NCI-H1417 (cell line): ENCODE measurements at places on chromosomes 6 and 20.

DNA sequence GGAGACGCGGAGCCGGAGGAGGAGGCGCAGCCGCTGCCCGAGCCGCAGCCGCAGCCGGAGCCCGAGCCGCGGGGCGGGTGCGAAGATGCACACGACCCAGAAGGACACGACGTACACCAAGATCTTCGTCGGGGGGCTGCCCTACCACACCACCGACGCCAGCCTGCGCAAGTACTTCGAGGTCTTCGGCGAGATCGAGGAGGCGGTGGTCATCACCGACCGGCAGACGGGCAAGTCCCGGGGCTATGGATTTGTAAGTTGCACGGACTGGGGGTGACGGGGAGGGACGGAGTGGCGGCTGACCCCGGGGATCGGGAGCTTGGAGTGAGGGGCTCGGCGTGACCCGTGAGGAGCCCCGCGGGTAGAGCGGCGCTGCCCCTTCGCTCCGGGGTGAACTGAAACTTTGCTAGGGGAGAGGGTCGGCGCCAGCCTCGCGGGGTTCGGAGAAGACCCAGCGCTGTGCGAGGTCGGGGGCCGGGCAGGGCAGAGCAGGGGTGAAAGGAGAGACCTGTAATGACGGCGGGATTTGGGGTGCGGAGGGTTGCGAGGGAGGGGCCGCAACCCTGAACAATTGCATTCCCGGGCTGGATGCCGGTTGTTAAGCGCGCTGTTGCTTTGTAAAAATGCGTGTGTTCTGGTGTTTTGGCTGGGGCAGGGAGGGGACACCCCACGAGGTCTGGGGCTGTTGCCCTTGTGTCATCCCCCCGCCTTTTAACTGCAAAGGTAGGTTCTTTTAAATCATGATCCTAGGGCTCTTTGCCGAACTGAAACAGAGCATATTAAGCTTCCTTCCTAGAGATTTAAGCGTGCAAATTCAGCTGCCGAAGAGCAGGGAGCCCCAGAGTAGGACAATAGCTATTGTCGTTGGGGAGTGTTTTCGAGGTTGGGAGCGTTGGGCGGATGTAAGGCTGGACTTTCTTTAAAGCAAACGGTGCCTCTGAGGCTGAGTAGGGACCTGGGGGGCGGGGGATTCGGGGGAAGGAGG is 628 bp downstream of the RBM24 start:
- DNase-seq: no peak

DNA sequence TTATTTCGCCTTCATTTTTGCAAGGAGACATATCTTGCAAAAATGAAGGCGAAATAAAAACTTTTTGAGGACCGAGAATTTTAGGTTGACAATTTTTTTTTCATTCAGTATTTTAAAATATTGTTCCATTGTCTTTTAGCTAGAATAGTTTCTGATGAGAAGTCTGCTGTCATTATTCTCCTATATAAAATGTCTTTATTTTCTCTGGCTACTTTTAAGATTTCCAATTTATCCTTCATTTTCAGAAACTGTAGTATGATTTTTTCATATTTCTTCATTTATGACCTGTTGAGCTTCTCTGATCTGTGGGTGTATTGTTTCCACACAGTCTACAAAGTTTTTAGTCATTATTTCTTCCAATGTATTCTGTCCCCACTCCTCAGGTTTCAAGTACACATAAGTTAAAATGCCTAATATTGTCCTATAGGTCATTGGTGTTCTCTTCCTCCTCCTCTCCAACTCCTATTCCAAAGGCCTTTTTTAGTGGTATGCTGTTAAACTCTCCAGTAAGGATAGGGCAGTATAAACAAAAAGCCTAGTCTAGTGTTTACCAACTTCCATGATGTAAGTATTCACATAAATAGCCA is 15.7 kb downstream of the AHI1 start:
- DNase-seq: peak; percentile 45

GRCh38 chr20:34949120-34949519 is 6.5 kb downstream of the GSS start:
- DNase-seq: no peak

GRCh38 chr6:5202941-5203340 is 57.8 kb downstream of the LYRM4 start:
- no peak for DNase-seq

DNA sequence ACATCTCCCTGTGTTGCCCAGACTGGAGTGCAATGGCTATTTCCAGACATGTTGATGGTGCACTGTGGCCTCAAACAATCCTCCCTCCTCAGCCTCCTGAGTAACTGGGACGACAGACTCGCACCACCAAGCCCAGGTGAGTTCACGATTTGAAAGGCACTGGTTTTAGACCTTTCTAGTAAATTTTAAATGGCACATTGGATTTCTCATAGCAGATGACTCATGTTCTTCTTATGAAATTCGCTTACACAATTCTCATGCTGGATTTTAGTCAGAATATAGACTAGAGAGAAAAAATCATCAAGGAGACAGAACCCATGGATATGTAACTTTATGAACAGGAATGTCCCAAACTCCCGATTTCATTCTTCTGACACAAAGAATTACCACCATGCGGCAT is 18.1 kb upstream of the PXDC1 start:
- no peak for DNase-seq

DNA sequence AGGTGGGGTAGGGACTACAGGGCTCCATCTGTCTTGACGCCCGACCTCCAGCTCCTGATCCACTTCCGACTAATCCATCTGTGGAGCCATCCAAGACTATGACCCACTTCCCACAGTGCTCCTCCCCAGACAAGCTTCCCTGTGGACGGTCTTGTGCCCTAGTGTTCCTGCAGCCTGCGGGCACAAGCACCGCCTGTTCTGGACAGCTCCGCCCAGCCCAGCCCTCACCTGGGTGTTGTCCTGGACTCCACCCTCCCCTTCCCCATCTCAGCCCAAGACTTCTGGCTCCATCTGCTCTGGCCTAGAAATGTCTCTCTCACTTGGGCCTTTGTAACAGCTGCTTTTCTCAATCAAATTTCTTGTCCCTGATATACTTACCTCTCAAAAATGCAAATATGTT is 102.0 kb downstream of the MAFB start:
- DNase-seq: no peak

GRCh38 chr6:105993341-105994117 is 92.6 kb upstream of the PRDM1 start:
- no peak for DNase-seq

DNA sequence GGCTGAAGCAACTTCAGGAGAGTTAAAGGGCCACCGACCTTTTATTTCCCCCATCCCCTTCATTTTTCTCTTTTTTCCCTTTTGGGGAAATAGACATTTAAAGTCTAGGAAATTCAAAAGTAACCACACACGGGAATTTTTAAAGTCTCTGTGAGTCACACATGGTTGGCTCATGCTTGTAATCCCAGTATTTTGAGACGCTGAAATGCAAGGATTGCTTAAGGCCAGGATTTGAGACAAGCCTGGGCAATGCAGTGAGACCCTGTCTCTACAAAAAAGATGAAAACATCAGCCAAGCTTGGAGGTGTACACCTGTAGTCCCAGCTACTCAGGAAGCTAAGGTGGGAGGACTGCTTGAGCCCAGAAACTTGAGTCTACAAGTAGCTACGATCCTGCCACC is 34.2 kb downstream of the KATNA1 start:
- DNase-seq: no peak

DNA sequence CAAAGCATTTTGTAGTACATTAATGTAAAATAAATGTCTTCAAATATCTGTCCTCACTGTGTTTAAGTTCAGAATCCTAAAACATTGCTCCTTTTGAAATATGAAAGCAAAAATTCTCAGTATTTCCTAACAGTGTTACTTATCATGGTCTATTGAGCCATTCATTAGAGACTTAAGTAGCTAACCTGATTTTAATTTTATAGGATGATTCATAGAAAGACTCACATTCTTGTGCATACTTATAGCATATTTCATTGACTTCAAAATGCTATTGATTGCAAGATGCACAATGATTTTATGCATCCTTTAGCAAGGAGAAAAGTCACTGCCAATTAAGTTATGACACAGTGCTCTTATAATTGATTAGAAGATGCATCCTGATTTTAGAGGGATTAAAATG is 85.7 kb downstream of the HIVEP1 start:
- no peak for DNase-seq

GRCh38 chr6:150033207-150033771 is 8.0 kb upstream of the RAET1L start:
- DNase-seq: no peak

- no peak for DNase-seq
Observed at GRCh38 chr6:31426395-31427354, 23.3 kb downstream of the MICA start.

DNA sequence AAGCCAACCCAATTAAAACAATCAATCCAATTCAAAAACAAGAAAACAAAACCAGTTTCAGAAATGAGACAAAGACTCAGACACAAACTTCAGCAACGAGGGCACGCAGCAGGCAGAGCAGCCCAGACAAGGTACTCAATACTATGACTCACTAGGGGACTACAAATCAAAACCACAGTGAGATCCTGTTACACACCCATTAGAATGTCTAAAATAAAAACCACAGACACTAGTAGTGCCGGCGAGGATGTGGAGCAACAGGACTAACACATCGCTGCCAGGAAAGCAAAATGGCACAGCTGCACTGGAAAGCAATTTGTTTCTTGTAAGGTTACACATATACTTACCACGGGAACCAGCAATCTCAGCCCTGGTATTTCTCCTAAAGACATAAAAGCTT is 28.4 kb upstream of the MAS1L start:
- no peak for DNase-seq

GRCh38 chr6:12009180-12009685 is 2.9 kb upstream of the HIVEP1 start:
- DNase-seq: no peak

GRCh38 chr6:92922216-92922806 is 497.0 kb downstream of the EPHA7 start:
- no peak for DNase-seq

DNA sequence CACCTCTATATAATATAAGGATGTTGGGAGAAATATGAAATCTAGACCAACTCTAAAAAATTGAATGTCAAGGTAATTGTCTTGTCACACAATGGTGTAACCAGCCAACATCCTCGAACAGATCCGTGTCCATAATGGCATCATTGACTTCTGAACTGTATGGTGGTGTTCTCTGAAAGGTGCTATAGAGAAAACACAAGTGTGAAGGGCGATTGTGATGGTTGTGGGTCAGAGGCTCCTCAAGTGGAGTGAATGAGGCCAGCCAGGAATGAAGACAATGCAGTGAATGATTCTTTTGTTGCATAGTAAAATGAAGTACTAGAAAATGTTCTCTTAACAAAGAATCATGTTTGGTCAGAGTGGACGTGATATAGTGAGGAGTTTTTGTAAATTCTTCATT is 58.3 kb downstream of the CARMIL1 start:
- no peak for DNase-seq

- no peak for DNase-seq
Observed at GRCh38 chr6:101830501-101831031, 437.1 kb downstream of the GRIK2 start.

- DNase-seq: no peak
Observed at GRCh38 chr6:144729502-144729901, 444.4 kb downstream of the UTRN start.

- DNase-seq: peak; percentile 13
Observed at GRCh38 chr6:24257282-24257681, 100.6 kb downstream of the DCDC2 start.

DNA sequence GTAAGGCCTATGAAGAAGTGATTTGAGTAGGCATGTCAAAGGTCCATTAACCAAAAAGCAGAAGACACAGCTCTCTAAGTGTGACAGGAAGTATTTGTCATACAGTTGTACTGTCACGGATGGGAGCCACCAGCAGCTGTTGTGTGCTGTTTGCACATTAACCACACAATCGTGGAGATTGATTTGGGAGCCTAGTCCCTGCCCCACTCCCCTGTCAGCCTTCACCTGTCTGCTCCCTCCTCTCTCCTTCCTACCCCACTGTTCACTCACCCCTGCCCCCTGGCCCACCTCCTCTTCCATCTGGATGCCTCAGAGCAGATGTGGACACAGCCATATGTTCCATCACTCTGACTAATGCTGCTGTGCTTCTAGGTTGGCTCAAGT is 124.7 kb upstream of the SPACA1 start:
- no peak for DNase-seq

DNA sequence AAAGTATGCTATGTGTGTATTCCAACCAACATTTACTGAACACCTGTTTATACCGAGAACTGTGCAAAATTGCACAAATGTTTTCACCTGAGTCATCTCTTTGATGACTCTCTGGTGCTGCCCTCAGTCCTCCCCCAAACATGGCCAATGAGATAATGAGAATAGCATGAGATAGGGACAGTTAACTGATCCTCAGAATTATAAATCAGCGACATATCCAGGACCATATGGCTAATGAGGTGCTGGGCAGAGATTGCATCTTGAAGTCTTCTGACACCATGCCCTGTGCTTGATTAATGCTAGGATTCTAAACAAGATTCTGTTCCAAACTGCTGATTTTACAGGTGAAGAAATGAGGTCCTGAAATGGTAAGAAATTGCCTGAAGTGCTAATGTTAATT is 13.0 kb downstream of the CLVS2 start:
- no peak for DNase-seq

- DNase-seq: no peak
Observed at GRCh38 chr6:72132427-72132826, 246.1 kb downstream of the RIMS1 start.

DNA sequence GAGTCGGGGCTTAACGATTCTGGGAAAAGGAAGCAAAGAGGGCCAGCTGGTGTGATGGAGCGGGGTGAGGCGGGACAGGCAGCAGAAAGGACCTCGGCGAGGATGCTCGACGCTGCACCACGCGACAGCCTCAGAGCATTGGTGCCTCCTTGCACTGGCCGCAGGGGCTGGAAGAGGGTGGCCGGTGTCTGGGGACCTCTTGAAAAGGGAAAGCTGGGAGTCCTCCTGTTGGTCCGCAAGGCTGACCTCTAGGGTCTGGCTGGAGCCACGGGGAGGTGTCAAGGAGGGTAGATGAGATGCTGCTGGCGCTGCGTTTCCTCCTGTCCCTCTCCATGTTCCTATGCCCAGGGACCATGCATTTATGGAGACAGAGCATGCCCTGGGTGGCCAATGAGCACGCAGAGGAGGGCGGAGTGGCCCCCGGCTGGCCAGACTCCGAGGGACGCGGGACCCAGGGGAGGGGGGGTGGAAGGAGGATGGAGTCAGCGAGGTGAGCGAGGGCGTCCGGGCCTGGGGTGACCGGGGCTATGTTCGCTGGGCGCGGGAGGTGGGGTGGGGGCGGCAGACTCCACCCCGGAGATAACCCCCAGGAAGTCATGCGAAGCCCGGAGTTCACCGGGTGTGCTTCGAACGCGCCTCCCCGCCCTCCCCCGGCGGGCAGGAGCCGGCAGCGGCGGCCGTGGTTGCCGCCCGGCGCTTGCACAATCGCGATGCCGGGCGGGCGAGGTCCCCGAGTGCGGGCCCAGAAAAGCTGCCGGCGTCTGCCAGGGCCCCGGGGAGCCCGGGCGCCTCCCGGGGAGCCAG is at the start of gene CYP24A1:
CYP24A1 (minus strand) TSS at position 334 of the 804 bp plus-strand sequence. CDS start 407 bp downstream, outside the sequence.
- no peak for DNase-seq

GRCh38 chr20:12318043-12318442 is 400.4 kb downstream of the BTBD3 start:
- no peak for DNase-seq

DNA sequence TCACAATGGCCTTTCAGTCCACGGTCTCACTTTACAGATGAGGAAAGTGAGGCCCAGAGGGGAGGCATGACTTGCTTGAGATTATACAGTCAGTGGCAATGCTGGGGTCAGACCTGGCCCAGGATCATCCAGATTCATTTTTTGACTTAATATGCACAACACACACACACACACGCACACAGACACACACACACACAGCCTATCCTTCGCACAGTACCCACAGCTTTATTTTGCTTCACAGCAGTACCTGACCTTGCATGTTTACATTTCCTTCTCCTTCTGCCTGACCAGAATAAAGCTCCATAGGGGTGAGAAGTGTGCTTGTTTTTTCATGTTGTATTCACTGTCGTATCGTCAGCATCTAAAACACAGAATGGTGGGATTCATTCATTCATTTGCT is 79.8 kb downstream of the VEGFA start:
- DNase-seq: no peak
